NB4 (cell line): ENCODE measurements at places on chromosomes 1 and 21.

DNA sequence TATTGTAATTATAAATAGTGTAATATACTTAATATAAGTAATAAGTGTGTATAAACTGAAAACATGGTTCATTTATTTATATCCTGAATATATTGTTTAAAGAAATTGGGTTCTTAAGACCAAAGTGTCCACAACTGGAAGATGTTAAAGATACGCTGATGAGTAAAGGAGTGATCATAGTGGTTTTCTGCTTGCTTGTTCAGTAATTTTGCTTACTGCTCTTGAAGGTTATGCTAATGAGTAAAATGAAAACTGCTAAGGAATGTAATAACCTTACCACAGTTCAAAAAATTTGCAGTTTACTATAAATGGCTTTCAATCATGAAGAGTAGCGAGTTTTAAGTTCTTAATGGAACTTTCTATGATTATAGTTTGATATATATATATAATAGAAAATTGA is 22.0 kb downstream of the DONSON start:
- no peak for DNase-seq

GRCh38 chr1:110229348-110230001 is 19.4 kb downstream of the KCNC4 start:
- no peak for DNase-seq

DNA sequence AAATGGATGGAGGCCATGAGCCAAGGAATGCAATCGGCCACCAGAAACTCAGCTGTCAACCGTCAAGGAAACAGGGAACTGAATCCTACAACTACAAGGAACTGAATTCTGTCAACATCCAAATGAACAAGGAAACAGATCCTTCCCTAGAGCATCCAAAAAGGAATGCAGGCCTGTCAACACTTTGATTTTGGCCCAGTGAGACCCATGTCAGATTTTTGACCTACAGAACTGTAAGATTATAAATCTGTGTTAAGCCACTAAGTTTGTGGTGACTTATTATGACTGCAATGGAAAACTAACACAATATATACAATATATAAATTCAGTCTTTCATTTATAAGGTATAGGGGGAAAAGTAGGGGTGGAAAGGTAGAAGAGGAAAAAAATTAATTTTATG is 55.3 kb downstream of the SHCBP1L start:
- no peak for DNase-seq

DNA sequence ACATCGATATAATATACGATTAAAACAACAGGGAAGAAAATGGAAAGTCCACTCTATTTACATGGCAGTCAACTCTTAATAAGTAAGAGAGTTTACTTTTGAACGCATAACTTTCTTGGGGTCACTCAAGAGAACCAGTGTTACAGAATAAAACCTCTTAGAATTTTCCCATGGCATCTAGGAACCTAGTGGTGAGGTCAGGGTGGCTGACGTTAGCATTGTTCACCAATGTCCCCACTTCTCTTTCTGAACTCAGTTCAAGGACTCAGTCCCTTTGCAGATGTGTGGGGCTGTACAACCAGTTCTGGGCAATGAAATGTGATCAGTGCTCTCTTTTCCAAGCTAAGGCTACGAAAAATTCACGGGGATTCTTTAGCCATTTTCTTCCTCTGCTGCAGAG is 2.6 kb upstream of the RNF2 start:
- DNase-seq: no peak

- DNase-seq: peak; percentile 82
Measured at GRCh38 chr1:39091845-39092645, 65.9 kb downstream of the NDUFS5 start.

DNA sequence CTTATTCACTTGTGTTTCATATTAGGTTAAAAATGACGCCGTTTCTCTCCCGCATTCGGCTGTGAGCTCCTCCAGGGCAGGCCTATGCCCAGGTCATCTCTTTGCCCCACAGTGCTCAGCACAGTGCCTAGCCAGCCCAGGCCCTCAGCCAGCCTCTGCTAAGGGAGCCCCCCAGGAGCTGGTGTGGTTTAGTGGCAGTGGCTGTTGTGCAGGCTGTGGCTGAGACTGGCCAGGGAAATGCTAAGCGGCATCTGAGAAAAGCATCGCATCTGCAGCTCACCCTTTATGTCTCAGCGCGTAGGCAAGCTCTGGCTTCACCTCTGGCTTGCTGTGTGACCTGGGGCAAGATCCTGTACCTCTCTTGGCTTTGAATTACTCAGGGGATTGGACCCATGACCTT is 275.1 kb downstream of the TRABD2B start:
- no peak for DNase-seq

- DNase-seq: no peak
Measured at GRCh38 chr1:15714406-15715136, 21.5 kb upstream of the SLC25A34 start.

- DNase-seq: peak; percentile 52
Measured at GRCh38 chr21:18772404-18772803, 368.8 kb upstream of the TMPRSS15 start.

GRCh38 chr1:213541641-213542040 is 446.1 kb upstream of the PROX1 start:
- no peak for DNase-seq

GRCh38 chr1:61255358-61255703 is 173.0 kb downstream of the NFIA start:
- DNase-seq: peak; percentile 22

GRCh38 chr1:110878591-110878990 is 5.6 kb downstream of the CD53 start:
- no peak for DNase-seq

DNA sequence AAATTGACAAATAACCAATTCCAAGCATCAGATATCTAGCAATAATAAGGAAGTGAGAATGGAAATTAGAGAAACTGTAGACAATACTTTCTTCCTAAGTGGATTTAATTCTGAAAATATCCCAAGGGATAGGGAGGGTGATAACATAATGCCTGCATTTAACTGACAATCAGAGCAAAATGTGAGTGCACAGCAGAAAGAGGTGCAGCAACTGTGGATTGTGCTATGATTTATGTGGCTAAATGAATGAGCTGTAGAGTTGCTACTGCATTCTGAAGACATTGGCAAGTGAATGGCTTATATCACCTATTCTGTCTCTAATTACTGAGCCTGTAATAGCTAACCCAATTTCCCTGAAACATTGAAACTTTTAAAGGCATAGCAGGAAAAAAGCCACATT is 39.0 kb downstream of the OLFM3 start:
- DNase-seq: no peak

DNA sequence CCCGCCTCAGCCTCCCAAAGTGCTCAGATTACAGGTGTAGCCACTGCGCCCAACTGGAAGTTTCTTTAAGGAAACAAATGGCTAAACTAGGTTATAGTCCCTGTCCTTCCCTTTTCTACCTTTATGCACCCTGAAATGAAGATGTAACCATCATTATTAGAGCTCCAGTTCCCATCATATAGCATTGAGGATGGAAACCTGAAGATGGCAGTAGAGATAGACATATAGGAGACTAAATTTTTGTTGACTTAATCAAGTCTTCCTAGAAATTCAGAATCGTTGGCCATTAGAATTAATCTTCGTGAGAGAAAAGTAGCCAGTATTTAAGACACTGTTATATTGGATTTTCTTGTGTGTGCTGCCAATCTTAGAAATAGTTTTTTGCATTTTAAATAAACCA is 1016.3 kb upstream of the NCAM2 start:
- peak; percentile 22 for DNase-seq

- DNase-seq: no peak
Measured at GRCh38 chr21:43982489-43983078, 29.5 kb upstream of the TRAPPC10 start.

DNA sequence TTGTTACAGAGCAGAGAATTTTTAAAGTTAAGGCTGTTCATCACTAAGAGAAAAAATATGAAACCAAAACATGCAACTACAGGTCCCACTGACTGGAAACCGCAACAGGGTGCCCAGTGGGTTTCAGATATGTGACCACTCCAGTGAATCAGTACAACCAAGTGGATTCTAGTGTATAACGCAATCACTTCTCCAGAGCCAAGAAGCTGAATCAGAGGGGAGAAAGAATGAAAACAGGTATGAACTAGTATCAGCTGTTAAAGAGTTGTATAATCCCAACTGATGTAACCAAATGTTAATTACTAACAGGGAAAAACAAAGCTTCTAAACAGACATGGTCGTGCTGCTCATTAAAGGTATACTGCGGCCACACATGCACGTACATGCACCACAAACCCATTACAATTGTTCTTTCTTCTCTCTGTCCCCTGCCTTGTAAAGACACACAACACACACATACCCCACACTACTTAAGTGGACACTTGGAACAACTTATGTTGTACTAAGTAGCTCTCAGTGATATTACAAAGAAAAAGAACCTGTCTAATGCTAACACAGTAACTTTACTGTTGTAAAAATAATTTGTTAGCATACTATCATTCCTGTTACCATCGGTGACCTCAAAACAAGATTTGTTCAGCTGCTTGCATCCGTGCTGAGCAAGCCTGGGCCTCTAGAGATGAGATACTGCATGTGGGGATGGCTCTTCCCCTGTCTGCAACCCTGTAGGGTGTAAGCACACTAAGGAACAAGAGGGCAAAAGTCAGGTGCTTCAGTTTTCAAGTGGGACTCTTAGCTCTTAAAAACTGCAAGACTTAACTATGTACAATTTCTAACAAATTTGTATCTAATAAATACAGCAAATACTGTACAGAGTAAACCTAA is 74.2 kb downstream of the PTPN14 start:
- no peak for DNase-seq

DNA sequence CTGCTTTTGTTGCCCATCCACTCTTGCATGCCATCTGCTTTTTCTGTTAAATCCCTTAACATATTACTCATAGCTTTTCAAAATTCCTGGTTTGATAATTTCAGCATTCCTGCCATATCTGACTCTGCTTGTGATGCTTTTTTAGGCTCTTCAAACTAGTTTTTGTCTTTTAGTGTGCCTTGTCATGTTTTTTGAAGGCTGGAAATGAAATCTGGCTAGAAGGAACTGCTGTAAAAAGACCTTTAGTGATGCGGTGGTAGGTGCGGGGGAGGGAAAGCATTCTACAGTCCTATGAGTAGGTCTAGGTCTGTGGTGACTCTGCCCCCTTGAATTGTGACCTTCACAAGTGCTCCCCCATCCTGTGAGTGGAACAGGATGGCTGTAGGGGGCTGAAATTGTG is 15.0 kb upstream of the S100B start:
- no peak for DNase-seq

DNA sequence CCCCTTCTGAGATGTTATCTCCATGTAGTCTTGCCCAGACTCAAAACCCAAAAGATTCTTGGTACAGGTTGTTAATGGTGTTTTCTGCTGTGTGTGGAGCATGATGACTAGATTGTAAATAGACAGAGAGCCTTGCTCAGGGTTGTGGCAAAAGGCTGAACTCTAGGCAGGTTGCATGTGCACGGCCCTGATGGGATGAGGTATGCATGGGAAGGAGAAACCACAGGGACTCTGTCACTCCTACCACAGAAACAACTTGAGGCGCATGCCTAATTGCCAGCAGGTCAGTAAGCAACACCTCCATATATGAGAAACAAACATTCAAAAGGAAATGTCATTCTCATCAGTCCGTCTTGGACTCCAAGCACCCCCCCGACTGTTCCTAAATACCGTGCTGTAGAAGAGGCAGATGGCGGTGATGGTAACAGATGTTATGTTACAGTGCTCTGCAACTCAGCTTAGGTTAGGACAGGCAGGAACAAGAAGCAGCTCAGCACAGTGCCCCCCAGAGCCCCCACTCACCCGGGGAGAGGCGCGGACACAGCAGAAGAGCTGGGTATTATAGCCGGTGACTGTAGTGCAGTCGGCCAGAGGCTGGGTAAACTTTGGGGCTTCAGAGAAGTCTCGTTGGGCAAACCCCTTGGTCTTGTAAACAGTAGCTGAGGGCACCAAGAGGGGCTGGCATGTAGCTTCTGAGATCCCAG is 10.9 kb downstream of the MYBPHL start:
- DNase-seq: no peak

- no peak for DNase-seq
Measured at GRCh38 chr1:77548285-77548684, 134.2 kb downstream of the ZZZ3 start.

DNA sequence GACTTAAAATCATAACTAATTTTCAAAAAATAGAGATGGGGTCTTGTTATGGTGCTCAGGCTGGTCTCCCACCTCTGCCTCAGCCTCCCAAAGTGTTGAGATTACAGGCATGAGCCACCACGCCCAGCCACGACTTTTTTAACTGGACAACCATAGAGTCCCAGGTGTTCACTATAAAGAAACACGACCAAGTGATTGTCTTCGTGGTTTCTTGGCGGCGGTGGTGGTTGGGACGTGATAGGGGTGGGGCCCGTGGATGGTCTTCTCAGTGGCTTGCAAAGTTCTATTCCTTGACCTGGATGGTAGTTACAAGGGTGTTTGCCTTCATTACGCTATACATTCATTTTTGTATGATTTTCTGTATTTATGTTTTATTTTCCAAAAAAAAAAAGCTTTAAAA is 34.6 kb upstream of the COX20 start:
- DNase-seq: no peak

DNA sequence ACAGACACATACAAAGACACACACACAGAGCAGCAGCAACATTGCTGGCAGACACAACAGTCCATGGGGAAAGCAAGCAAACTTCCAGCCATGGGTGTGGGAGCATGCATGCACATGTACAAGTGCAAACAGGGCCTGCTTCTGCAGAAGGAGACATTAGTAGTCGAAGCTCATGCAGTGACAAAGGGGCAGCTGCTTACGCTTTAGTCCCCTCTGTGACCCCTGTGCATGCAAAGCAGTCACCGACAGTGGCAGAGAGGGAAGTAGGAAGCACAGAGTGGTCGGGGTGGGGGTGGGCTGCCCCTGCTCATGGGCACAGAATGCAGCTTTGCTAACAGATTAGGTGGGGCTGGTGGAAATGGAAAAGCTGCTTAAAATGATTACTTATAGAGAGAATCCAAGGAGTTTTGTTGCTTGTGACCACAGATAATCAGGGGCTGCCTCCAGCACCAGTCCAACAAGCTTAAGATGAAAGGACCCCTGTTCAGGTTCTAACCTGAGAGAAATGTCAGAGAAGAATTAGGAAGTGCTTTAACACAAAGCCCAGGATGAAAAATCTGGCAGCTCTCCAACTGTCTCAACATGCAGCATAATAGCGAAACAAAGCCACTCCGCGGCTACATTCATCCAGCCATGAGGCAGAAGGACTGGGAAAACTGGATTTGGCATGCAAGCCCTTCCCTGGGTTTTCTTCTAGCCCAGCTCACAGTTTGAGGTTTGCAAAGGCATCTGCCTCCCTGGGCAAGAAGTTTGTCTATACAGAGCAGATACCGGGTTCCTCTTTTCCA is 378.9 kb downstream of the KCNH1 start:
- DNase-seq: no peak

DNA sequence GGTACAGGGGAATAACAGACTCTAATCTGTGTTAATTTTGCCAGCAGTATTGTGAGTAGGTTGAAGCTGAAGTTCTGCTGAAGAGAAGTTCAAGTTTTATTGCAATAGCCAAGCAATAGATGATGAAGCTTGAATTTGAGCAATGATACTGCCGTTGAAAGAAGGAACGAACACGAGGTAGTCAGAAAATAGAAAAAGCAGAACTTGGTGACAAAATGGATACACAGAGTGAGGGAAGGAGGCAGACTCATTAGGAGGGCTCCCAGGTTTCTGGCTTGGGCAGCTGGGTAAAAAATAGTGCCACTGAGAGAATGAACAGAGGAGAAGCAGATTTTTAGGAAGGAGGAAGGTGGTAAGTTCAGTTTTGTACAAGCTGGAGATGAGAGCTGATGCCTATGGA is 22.3 kb upstream of the AGO1 start:
- DNase-seq: peak; percentile 69

GRCh38 chr1:152718238-152718637 is 10.3 kb downstream of the LCE4A start:
- DNase-seq: no peak
